Fibroblast of skin of left quadriceps (primary cell): ENCODE measurements at places on chromosomes 11 and 22.
A peak's percentile ranks its signal among the peaks of the same experiment; 100 is the strongest.

DNA sequence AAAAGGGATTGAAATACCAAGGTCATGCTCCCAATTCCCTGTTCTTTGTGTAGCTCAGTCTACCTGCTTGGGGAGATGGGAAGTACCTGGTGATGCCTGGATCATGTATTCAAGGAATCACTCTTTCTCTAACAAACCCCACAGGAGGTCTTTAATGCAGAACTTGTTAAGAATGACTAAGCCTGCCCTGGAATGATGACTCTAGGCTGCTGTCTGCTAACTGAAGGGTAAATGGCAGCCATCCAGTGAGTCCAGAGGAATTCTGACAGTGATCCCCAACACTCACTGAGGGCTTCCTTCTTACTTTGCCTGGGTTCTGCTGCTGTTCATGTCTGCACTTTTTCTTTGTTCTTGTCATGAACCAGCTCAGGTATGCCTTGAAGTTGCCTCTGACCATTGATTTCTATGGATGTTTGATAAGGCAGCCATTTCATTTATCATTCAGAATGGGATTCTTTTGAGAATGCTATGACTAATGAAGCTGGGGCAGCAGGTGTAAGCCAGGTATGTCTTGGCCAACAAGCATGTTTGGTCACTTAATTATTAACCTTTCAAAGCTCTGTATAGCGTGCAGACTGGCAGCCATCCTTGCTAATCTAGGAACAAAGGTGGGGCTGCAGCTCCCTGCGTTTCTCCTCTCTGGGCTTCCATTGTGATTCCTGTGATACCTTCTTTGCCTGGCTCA, 11.4 kb downstream of the PRSS23 start:
- DNase-seq, result peak; percentile 70

DNA sequence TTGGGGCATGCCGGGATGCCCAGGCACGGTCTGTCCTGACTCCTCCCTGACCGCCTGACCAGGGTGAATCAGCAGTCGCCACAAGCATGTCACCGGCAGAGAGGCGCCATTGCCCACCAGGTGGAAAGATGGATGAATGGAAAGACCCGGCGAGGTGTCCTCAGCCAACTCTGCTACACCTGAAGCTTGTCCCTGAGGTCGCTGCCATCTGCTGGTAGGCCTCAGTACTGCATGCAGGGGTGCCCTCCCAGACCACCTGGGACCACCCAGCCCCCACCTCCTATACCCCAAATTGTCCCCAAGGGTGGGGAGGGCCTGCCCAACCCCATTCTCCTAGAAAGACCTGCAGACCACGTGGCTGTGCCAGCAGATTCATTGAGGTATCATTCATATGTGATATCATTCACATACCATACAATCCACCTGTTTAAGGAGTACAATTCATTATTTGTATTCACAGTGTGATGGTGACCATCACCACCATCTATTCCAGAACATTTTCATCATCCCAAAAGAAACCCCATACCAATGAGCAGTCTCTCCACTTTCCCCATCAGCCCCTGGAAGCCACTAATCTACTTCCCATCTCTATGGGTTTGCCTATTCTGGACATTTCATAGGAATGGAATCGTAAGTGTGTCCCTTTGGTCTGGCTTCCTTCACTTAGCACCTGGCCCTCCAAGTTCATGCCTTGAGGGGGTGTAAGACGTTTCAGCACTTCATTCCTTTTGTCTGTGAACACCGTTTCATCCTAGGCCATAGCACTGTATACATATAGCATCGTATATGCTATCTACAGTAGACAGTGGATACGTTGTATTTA, 17.5 kb downstream of the FGF3 start:
- no peak for DNase-seq

DNA sequence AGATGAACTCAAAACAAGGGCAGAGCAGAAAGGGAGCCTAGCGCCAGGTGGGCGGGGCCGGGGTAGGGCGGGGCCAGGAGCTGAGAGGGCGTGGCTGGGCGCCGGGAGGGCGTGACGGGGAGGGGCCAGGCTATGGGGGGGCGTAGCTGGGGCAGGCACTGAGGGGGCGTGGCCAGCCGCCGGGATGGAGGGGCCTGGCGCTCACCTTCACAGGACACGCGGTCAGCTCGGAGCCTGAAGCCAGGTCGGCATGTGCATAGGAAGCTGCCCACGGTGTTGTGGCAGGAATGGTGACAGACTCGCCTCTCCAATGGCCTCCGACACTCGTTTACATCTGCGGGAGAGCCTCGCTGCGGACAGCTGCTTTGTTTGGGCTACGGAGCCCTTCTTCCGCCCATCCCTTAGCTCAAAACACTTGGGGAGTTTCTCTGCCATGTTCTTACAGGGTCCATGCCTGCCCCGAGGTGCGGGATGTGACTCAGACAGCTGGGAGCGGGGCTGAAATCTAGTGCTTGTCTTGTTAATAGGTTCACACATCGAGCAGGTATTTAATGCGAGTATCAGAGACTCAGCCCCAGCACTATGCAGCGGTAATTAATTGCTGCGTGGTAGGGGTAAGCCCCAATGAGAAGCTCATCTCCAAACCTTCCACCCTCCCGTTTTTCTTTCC, 13.4 kb downstream of the VWCE start:
- DNase-seq, result no peak

GRCh38 chr11:75301131-75301530, 50.3 kb downstream of the ARRB1 start:
- DNase-seq, result no peak

DNA sequence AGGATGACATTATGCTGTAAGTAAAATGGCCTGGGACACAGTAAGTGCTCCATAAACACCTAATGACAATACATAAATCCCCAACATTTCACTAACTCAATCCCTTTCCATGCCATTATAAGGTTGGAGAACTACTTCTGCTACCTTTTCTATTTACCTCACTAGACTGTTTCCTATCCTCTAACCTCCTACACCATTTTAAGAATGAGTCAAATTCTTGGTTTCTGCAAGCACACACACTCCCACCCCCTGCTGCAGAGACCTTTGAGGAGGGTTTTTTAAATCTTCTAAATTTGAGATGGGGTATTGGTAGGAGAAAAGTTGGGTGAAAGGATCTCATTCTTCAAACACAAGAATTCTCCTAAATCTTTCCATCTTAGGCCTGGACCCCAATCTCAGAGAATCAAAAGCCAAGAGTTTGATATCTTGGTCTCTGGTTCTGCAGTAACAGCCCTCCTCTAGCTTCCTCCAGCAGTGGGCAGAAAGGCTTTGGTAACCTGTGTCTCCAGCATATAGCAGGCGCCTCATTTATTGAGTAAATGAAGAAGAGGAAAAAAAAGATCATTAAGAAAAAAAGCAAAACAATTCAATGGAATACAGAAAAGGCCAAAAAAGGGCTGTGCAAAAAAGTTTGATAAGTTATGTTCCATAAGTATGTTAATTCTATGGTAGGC, 42.3 kb downstream of the SYTL2 start:
- DNase-seq, result no peak

- no peak for DNase-seq
These were observed 59.8 kb downstream of the WNT7B start for GRCh38 chr22:45917146-45917545.

- DNase-seq, result no peak
These were observed 709.3 kb upstream of the CCDC179 start for GRCh38 chr11:23569547-23569946.

DNA sequence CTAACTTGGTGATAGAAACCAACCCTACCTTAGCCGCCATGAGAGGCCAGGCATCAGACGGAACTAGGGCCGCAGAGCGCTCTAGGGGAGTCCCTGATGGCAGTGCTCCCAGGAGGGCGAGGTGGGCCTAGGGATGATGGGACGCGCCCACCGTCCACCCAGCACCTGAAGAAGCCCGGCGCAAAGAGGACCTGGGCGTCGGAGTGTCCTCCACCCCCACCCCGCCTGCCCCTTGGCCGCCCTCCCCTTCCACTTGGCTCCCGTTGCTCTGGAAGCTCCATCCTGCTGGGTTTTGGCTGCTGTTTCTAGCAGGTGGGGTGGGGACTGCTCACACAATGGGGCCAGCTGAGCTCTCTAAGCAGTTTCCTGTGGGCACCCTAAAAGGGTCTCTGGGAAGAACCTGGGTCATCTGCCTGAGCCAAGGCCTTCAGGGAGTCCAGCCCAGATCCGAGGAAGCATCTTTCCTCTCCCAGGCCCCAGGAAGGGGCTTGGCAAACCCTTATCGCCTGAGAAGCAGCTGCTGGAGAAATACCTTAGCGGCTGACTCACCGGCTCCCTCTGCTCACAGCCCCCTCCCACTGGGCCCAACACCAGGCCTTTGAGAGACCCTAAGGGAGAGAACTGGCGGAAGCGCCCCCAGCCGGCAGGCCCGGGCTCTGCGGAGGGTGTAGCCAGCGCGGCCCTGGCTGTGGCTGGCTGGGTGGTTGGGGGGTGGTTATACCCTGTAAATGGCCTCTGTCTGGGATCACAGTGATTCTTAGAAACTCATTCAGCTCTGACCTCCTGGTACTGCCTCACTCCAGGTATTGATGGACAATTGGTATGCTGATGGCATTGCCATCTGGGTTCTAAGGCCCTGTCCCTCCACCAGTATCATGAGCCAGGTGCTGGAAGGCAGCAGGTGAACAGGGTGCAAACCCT, 19.3 kb downstream of the CREB3L1 start:
- DNase-seq, result peak; percentile 92

- no peak for DNase-seq
These were observed 67.5 kb upstream of the MPPED2 start for GRCh38 chr11:30653606-30654005.

GRCh38 chr11:126410649-126411048, 55.2 kb downstream of the ST3GAL4 start:
- no peak for DNase-seq

DNA sequence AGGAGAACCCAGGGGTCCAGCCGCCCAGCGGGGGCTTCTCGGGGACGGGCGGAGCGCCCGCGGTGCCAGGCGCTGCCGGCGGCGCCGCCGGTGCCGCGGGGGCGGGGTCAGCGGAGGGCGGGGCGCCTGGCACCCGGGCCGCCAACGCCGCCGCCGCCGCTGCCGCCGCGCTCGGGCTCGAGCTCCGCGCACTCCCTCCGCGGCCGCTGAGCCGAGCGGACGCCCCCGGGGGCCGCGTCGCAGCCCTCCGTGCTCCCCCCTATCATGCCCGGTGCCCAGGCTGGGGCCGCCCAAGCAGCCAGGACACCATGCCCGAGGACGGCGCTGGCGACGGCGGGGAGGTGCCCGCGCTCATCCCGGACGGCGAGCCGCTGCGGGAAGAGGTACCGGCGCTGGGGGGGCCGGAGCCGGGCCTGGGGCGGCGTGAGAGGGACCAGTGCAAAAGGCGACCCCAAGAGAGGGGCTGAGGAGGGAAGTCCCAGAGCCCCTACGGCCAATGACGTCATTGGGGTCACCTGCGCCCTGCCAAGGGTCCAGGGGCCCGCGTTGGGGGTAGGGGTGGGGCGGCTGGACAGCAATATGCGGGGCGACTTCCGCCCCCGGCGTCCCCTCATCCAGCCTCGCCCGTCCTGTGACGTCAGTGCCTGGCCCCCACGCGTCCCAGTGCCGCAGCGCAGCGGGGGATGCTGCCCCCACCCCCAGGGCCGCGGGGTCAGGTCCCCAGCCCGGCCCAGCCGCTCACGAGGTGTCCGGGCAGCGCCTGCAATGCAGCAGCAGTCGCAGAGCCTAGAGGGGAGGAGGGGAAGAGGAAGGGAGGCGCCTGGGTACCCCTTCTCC, at the start of gene TMEM151A:
Gene TMEM151A (plus strand): TSS at position 189 of the 837 bp plus-strand sequence. CDS start 120 bp downstream, at position 309.
- DNase-seq, result no peak

GRCh38 chr11:7600205-7600775, 73.0 kb downstream of the CYB5R2 start:
- no peak for DNase-seq

DNA sequence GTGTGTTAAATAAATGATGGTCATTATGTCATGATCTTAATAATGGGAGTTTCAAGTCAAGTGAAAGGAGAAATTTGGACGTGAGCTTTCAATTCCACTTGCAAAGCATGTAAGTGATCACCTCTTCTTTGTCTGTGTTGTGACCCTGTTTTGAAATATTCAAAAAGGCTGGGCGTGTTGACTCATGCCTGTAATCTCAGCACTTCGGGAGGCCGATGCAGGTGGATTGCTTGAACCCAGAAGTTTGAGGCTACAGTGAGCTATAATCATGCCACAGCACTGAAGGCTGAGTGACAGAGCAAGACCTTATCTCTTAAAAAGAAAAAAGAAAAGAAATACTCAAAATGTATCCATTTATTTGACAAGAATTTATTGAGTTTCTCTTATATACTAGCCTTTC, 32.9 kb upstream of the EED start:
- no peak for DNase-seq

DNA sequence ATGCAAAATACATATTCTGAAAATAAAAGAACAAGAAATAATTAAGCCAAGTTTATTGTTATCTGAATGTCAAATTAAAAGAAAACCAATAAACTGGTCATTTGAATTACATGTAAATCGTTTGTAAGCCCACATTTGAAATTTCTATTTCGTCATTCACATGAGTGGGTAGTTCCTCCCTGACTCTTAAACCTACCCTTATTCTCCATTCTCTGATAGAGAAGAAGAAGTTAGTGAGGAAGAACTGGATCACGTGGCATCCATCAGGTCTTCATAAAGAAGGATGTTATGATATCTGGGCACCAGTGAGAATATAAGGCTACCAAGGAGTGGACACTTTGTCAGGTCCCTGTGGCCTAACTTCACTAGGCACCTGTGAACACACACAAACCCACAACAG, 328.1 kb downstream of the OPCML start:
- no peak for DNase-seq

DNA sequence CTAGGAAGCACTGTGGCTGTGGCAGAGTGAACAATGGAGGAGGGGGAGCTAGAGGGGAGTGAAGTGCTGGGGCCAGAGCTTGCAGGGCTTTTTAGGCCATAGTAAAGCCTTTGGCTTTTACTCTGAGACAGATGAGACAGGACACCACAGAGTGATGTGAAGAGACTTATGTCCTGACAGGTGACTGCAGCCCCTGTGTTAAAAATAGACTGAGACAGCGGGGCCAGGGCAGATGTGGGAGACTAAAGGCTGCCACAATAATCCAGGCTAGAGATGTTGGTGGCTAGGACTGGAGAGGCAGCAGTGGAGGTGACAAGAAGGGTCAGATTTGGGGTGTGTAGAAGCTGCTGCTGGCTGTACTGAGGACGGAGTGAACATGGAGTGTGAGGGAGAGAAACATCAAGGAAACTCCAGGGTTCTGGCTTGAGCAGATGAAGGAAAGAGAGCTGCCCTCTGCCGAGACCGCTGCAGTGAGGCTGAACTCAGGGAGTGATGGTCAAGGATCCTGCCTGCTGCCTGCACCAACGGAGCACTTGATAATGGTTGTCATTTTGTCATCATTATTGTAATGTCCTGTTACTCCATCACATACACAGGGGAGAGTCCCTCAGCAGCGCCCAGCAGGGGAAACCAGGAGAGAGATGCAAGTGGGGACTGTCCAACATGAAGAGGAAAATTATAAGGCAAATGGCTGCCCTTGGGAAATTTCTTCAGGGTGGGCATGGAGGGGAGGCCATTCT, 27.4 kb downstream of the SLC43A1 start:
- DNase-seq, result no peak

- DNase-seq, result no peak
These were observed 454.6 kb downstream of the SOX6 start for GRCh38 chr11:15901790-15902189.
